Sciatic nerve (tissue), 2 donors: ENCODE measurements at places on chromosomes 3 and 15.

DNA sequence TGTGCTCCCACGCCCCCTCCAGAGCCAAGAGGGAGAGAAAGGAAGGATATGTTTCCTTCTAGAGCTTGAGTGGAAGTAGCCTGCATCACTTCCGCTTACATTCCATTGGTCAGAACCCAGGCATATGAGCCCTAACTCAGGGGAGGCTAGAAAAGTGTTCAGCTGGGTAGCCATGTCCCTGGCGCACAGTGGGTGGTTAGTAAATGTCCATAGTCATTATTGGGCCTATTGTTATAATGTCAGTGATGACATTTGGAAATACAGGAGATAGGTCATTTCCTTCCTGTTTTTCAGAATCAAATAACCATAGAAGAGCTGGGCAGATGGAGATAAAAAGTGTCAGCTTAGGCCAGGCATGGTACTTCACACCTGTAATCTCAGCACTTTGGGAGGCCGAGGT, 27.3 kb downstream of the CD276 start:
- DNase-seq: no peak

- DNase-seq: no peak
Measured at GRCh38 chr3:41419809-41420208, 220.5 kb downstream of the CTNNB1 start.

DNA sequence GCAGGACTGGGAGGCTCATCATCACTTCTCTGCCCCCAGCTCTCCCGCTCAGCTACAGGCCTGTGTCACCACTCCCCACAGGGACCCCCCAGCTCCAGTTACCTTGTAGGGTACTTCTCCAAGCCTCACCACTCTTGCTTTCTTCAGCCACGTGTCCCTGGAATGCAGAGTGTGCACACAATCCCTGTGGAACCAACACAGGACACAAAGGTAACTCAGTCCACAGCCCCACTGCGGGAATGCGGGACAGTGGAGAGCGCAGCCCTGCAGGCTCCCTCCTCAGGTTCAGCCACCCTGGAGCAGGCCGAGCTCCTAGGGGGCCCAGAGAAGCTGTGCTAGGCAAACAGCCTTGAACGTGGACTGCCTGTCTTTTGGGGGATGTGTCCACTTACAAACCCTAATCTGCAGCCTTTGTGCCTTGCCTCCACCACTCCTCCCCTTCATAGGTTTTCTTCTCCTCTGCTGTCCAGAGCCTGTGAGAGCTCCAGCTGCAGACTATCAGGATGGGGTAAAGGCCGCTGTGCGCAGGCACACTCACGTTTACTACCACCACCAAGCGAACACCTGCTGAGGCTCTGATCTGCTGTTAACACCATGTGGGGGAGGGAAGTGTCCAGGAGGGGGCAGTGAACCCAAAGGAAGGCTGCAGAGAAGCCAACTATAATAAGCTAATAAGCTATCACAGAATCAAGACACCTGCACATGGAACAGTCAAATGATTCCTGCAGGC, 26.0 kb downstream of the XPC start:
- no peak for DNase-seq

DNA sequence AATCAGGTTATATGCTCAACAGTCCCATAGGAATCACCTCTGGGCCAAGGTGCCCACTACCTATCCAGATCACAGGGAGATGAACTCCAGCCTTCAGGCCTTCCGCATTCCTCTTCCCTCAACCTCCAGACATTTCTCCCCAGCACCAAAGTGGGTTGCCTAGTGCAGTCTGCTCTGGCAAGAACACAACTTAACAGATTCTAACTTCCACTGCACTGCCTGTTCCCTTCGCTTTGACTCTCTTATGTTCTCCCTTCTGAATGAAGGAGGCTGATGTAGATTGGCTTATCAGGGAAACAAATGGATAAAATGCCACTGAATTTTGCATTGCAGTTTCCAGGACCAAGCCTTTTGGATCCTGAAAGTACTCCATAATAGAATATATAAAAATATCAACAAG, 106.3 kb downstream of the SRGAP3 start:
- DNase-seq: no peak

GRCh38 chr3:148319161-148319915, 378.4 kb upstream of the AGTR1 start:
- DNase-seq: no peak

DNA sequence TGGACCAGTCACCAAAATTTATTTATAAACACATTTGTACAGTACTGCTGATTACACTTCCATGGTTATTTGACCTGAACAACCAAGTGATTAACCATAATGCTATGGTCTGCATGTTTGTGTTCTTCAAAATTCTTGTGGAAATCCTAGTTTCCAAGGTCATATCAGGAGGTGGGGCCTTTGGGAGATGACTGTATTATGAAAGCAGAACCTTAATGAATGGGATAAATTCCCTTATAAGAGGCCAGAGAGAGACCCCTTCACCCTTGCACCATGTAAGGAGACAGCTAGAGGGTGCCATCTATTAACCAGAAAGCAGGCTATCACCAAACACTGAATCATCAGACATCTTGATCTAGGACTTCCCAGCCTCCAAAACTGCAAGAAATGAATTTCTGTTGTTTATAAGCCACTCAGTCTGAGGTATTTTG, 1.9 kb downstream of the SCAPER start:
- DNase-seq: no peak

GRCh38 chr3:150825192-150825915, 62.4 kb upstream of the SIAH2 start:
- no peak for DNase-seq

DNA sequence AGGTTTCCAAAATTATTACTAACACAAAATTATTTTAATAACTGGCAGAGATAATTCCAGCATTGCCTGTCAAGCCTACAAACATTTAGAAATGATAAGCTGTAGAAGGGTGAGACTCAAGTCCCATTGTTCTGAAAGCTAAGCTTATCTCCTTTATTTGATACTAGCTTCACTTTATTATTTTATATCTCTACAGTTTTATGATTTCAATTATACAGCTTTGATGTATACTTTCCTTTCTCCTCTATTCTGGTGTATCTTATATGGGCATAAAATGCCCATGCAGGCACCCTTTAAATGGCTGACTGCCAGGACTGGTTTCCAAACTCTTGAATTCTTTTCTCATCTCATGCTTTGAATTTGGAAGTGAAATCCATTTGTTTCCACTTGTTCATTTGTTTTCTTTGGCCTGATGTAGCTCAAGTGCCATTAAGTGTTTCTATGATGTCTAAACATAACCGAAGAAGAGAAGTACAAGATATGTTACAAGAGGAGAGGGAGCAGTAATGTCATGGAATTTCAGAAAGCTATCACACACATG, 372.1 kb upstream of the ARHGEF26 start:
- no peak for DNase-seq

- no peak for DNase-seq
Measured at GRCh38 chr3:128266453-128266852, 113.2 kb downstream of the EEFSEC start.

DNA sequence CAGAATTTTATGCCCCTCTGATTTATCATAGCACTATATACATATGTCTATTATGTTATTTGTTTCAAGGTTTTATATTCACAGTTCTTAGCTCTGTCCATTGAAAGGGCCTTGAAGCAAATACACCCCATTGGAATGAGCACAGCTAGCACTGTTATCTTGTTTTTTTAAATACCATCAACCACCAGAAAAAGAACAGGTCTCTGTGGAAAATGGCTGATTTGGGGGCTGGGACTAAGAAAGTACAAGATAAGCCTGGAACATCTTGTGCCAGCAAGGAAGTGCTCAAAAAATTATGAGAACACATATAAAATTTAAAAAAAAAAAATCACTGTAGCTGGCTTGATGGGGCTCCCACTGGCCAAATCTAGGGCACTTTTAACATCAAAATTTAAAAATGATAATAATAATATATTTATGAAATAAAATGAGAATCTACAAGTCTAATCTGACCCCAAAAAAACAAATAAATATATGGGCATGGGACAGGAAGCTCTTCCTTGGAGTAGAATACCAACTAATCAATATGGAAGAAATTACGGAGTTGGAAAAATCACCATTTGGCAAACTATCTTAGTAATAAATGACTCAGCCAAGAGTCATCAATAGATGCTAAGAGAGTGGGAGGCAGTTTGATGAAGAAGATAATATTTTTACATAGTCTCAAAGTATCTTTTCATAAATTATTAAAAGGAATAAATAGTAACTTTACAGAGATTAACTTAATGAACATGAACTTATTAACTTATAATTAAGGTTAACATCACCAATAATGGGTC, 20.5 kb downstream of the IFT80 start:
- DNase-seq: no peak

GRCh38 chr3:87246662-87247429, 19.7 kb downstream of the CHMP2B start:
- no peak for DNase-seq

GRCh38 chr3:118966700-118967099, 67.9 kb downstream of the IGSF11 start:
- no peak for DNase-seq

- no peak for DNase-seq
Measured at GRCh38 chr3:67678665-67679064, 24.3 kb upstream of the SUCLG2 start.

- DNase-seq: no peak
Measured at GRCh38 chr3:42024591-42025351, 62.9 kb upstream of the ULK4 start.

DNA sequence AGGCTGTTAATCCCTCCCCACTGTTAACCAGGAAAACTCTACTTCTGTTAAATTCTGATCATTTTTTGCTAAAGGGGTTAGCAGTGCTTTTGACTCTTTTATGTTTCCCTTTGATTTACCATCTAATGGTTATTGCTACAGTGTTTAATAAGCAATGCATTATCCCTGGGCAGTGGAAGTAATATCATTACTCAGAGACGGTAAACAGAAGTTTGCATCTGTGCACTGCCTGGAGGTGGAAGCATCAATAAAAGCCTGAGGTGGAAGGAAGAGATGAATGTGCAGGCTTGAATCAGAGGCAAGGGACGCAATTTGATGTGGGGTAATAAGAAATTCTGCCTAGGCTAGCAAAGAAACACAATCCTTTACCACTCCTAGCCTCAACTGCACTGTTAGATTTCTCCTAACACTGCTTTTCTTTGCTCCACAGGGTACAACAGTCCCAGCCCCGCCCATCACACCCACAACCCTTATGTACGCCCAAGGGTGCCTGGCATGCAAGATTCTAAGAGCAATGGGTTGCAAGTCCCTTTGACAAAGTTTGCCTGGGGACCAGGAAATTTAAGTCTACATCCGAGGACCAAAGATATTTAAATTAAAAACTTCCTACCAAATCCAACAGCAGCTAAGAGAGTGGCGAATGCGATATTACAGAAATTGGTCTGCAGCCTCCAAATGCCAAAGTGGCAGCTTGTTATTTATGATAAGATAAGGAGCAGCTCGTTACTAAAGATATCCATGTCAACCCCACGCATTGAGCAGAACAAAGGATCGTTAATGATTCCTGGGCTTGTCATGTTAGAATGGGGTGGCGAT, 261.4 kb downstream of the FHIT start:
- DNase-seq: no peak

- no peak for DNase-seq
Measured at GRCh38 chr3:76264496-76264895, 479.1 kb upstream of the ZNF717 start.

DNA sequence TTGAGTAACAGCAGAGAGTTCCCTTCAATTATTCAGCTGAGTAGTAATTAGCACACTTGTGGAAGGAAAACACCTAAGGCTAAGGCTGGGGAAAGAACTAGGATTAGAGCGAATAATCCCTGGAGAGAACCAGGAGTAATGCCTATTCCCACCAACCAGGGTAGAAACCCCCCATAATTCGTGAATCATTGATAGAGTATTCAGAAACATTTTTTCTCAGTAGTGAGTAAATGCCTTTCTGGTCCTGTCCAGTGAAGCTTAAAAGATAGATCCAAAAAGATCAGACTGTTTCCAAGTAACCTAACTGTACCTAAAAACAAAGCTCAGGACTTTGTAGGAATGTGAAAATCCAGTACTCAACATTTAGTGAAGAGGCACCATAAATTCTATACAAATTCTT, 71.2 kb downstream of the DGKG start:
- no peak for DNase-seq

DNA sequence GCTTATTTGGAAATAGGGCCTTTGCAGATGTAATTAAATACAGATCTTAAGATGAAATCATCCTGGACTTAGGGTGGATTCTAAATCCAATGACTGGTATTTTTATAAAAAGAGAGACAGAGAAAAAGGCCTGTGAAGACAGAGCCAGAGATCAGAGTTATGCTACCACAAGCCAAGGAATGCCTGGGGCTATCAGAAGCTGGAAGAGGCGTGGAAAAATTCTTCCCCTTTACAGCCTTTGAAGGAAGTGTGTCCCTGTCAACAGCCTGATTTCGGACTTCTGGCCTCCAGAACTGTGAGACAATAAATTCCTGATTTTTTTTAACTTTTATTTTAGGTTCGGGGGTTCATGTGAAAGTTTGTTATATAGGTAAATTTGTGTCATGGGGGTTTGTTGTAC, 154.1 kb upstream of the CADPS start:
- DNase-seq: no peak

DNA sequence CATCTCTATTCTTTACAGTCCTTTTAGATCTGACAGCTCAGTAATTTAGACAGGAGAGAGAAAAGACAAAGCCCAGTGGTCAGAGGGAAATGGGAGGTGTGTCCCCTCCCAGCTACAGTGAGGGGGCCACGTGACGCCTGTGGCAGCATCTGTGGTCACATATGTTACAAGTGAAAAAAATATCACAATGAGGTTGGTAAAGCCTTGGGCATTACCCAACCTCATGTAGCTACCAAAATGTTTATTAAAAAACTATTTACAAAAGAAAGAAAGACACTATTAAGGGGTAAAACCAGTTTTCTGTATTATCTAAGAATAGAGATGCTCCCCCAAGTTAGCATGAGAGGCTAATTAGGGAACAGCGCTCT, 42.9 kb upstream of the PLCL2 start:
- no peak for DNase-seq

DNA sequence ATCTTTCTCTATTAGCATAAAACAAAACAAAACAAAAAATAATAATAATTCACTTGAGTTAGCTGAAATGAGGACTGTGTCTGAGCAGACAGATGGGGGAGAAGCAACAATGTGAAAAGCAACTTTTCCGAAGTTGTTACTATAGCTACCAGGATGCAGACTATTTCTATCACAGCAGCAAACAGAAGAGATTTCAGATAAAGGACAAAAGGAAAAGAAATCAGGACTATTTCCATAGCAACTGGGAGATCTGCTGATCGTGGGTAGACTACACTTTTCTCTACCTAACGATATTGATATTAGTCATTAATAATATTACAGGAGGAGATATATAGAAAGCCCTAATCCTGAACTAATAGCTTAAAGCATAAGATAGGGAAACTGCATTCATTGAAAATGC, 321.7 kb downstream of the GABRG3 start:
- DNase-seq: no peak

GRCh38 chr15:62164396-62165103, 535 bp downstream of the C2CD4B start:
- no peak for DNase-seq

DNA sequence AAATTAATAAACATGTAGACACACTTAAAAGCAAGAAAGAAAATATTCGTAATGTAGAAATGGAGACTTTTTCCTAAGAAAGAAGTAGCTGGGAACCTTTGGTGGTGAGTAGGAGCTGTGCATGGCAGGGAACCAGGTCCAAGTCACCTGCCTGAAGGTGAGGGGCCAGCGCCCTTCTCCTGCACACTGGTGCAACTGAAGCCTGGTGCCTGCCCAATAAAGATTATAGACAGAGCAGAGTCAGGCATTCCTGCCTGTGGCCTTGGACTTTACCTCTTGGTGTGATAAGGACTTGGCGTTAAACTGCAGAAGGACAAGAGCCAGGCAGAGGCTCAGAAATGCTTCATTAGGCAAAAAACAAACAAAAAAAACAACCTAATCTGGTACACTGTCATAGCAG, 14.2 kb downstream of the CFAP91 start:
- DNase-seq: no peak

GRCh38 chr3:123226549-123226948, 24.8 kb downstream of the SEC22A start:
- DNase-seq: no peak
